ENCODE measurements at places on chromosomes 2 and 18. TPM values are rescaled to one million over a fixed set of nuclear protein-coding genes. Genes with fewer than 3 reads are reported as not detected.

GRCh38 chr2:190785334-190785733 lies 95.3 kb upstream of the GLS start:
- no peak for DNase-seq

C2orf68 gene
- total RNA-seq, result 16.9 TPM

SERPINB4 gene
- not detected for total RNA-seq

GRCh38 chr2:140128909-140129308 lies 1348.7 kb upstream of the NXPH2 start:
- peak; percentile 2 for DNase-seq

GRCh38 chr18:56413862-56414261 lies 224.5 kb downstream of the TXNL1 start:
- DNase-seq, result no peak

DNA sequence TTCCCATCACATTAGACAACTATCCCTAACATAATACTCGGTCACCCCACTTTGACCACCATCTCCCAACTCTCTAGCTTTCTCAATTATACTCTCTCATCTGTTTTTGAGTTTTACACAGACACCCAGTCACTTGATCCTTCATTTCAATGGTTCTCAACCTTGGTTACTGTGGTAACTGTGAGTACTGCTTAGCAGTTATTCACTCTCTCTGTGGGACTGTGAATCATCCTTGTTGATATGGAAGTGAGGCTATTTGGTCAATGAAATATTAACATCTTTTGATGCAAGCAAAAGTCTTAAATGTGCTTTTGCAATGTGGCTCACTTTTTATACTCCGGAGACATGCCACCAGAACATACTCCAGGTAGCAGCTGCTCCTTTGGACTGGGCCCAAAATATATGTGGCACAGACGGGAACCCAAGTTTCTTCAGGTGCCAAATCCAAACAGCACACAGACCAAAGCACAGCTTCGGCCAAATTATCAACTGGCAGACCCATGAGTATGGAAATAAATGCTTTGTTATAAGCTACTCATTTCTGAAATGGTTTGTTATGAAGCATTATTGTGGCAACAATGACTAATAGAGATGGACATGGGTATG lies 75.0 kb upstream of the SLC25A52 start:
- peak; percentile 53 for DNase-seq

DNA sequence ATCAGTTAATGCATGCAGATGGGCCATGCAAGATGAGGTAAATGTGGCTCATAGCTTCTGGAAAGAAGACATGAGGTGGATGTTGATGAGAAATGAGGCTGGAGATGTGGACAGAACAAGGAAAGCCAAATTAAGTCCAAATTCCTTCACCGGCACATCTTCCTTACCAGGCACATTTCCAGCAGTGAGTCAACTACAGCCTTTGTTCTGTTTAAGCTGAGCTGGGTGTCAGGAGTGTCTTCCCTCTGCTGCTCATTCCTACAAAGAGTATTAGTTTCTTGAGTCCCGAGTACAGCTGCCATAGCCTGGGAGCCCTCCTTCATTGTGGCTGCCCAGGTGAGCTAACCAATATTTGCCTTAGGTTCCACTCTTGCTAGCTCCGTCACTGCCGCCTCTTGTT lies 945.0 kb downstream of the SLC4A3 start:
- DNase-seq, result peak; percentile 18

DNA sequence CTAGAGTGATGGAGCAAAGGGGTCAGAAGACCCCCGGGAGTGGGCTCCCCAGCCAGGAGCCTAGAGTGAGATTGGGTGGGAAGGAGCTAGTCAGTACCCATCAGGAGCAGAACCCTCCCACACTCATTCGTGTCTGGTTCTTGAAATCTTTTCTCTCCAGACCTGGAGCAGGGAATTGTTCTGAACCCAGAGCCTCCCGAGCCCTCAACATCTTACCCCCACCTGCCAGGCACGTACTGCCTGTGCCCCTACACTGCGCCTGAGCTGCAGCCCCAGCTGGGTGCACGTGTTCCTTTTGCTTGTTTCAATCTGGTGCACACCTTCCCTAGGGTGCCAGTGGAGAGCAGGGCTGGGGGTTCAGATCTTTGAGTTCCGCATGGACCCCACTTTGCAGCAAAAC lies 52.6 kb downstream of the BCL2L11 start:
- no peak for DNase-seq
